ENCODE measurements at places on chromosomes 6 and 20.

- DNase-seq: no peak
These were observed 129.1 kb downstream of the ERMARD start for GRCh38 chr6:169880516-169880915.

DNA sequence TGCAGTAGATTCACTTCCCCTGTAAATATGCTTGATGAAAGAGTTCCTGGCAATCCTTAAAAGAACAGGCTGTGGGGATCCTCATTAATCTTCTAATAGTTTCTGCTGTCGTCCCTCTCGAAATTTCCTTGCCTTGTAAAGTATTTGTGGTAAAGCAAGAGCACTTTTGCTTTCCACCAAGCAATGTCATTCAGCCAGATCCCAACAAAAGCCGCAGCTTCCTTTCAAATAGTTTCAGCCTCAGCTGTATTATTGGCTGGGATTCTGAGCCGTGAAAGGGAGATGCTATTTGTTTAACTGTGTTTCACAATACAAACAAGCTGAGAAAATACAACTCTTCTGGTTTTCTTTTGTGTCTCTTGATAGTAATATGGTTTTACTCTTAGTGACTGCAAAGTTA lies 48.9 kb upstream of the EPHA7 start:
- DNase-seq: no peak

GRCh38 chr6:137767911-137768690 lies 99.0 kb upstream of the TNFAIP3 start:
- DNase-seq: peak; percentile 76

GRCh38 chr6:63353286-63353630 lies 33.5 kb upstream of the LGSN start:
- no peak for DNase-seq

DNA sequence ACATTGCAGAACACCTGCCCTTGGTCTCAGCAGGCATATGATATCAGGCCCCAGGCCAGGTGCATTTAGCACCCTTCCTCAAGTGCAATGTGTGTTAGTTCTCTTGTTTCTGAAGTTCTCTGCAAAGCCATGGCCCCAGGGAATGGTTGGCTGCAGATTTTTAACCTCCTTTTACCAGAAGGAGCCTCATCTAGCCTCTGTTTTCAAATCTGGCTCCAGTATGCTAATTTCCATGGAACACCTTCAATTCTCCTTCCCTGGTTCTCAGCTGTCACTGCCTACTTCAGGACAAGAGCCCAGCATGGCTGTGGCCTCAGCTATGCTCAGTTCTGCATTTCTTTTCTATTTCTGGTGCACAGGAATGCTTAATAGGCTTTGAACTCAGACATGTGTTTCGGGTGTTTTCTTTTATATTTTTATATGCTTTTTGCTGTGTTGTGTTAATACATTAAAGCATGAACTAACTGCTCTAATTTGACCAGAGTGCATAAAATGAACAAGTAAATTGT lies 51.6 kb upstream of the OGFRL1 start:
- DNase-seq: no peak

DNA sequence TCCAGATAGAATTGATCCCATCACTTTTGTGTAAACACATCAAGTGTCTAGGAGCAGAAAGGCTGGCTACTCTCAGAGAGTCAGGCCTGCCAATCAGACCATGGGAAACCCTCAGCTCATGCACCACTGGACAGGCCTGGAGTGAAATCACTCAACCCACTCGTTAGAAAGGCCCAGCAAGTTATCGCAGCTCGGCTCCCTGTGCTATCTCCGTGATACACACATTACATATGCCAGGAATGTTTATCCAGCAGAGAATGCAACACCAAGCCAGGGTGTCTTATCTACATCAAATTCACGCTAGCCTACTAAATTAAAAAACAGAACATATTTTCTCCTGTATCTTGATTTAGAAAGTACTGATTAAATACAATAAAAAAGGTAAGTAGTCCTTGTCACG lies 232.4 kb upstream of the FOXQ1 start:
- DNase-seq: no peak

DNA sequence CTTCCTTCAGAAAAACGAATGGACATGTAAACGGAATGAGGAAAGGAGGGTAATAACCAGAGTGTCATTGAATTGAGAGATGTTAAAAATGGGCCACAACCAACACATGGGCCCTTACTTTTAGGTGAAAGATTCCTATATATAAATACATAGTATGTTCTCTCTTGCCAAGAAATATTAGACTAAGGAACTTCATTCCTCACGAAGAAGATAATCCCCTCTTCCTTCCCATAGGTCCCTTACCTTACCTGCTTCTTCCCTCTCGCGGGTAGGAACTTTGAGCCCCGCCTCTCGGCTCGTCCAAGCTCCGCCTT lies 295 bp upstream of the TBC1D22B start:
- DNase-seq: no peak

DNA sequence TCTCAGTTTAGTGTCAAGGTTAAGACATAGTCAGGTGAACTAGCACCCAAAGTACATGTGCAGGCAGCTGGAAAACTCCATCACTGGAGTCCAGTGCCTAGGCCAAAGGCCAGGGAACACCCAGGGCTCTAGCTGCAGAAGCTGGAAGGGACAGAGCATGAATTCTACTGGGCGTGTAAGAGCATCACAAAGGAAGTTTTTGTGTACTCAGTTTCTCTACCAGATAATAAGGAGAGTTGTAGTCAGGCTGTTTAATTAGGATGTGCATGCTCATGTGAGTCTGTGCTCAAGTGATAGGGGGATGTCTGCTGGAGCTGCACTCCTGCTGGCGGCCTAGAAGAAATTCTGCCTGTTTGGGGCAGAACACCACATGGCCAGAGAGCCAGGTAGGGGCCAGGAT lies 8.1 kb downstream of the L3MBTL1 start:
- DNase-seq: no peak

DNA sequence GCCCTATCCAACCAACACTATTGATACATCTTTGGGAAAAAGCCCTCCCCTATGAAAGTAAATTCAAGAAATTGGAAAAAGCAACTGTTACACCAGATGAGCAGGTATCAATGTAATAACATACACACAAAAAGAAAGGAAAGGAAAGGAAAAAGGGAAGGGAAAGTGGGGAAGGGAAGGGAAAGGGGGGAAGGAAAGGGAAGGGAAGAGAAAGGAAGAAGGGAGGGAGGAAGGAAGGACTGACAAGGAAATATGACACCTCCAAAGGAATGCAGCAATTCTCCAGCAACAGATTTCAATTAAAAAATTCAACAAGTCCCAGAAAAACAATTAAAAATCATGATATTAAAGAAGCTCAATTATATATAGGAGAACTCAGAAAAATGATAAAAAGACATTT lies 176.9 kb upstream of the OPRM1 start:
- no peak for DNase-seq

GRCh38 chr6:18241208-18242038 lies 22.9 kb downstream of the DEK start:
- no peak for DNase-seq

- DNase-seq: no peak
These were observed 1065.0 kb downstream of the EPHA7 start for GRCh38 chr6:92354270-92354829.

DNA sequence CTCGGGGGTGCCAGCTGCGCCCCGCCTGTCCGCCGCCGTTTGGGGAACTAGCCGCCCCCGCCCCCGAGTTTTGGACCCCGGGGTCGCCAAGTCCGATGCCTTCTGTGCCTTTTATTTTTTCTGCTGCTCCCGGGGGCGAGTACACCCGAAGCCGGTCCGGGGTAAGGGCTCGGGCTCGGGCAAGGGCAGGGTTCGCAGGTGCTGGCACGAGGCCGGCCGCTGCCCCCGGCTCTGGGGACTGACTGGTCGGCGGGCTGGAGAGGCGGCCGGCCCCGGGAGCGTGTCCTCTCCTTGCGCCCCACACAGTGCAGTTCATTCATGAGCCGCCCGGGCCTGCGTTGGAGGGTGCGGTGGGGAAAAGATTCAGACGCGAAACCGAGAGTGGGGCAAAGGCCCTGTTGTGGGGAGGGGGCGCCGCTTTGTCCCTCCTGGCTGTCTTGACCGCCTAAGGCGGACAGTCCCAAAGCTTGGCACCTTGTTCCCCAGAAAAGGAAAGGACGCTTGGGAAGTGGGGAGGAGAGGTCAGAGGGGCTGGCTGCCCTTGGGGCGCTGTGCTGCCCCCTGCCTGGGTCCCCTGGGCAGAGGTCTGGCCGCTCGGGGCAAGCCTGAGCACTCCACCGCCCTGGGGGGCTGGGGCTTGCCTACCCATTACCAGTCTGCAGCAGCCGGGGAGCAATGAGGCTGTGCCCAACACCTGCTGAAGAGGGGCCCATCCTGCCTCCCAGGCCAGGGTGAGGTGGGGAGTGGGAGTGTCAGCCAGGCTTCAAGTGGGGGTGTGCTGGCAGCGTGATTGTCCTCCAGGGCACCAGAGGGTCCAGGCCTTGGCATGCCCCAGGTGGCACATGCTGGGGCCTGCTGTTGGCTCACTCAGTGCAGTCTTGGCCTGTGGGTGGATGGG lies 915 bp downstream of the TMEM63B start:
- DNase-seq: peak; percentile 27

GRCh38 chr20:40922865-40923264 lies 105.8 kb upstream of the TOP1 start:
- DNase-seq: no peak

- peak; percentile 11 for DNase-seq
These were observed at the start of gene POPDC3 for GRCh38 chr6:105179244-105180065. Gene POPDC3, minus strand, starts transcription at chr6:105180014. Its CDS starts 18,105 bp downstream, at chr6:105161909.

- no peak for DNase-seq
These were observed 18.6 kb downstream of the FAM83B start for GRCh38 chr6:54865091-54865631.

GRCh38 chr20:38864662-38865061 lies 59.2 kb downstream of the PPP1R16B start:
- no peak for DNase-seq

- DNase-seq: no peak
These were observed 242.9 kb downstream of the TBX18 start for GRCh38 chr6:84521511-84521910.

DNA sequence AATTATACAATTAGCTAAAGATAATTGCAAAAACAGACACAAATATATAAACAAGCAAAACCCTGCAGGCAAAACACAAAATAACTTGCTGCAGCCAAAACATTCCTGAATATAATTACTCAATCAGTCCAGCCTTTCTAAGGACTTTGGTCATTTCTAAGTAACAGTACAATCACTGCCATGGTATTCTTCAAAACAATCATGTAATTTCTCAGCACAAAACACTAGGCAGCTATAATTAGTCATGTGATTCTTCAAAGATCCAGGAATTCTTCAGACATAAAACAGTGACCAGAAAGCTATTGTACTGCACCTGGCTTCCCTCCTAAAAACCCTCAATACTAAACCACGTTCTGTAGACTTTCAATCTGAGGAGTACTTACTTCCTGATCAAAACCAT lies 881.1 kb downstream of the EPHA7 start:
- no peak for DNase-seq

- DNase-seq: no peak
These were observed 8.9 kb upstream of the RFPL4B start for GRCh38 chr6:112338166-112338709.

DNA sequence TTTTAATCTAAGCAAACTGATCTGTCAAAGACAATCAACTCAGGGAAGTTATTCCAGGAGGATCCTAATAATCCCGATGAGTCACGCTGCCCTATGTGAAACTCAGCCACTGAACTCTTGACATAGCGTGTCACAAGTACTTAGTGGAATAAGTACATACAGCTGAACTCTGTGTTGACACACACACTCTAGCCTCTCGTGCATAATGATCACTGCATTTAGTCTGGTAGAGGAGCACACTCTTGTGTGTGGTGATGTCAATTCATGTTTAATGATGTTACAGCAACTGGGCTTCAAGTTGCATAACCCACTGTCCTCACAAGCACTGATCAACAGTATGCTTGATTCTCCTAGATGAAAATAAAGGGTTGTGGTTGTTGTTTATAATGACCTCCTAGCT lies 148.3 kb downstream of the HACE1 start:
- peak; percentile 6 for DNase-seq

- DNase-seq: no peak
These were observed 10.8 kb downstream of the IPCEF1 start for GRCh38 chr6:154345811-154346210.

DNA sequence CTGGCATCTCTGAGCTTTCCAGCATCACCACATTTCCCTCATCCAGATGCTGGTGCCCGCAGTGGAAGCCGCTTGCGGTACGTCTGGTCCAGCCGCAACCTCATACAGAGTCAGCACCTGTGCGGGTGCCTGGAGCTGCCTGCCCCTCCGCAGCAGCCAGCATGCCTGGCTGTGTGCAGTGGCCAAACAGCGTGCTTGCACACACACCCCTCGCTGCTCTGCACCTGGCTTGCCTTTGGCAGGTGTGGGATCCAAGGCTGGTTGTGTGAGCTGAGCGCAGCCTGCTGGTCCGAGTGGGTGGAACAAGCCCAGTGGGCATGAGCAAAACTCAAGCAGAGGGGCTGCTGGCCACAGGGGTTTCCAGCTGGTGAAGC lies 3.1 kb upstream of the HINT3 start:
- no peak for DNase-seq

DNA sequence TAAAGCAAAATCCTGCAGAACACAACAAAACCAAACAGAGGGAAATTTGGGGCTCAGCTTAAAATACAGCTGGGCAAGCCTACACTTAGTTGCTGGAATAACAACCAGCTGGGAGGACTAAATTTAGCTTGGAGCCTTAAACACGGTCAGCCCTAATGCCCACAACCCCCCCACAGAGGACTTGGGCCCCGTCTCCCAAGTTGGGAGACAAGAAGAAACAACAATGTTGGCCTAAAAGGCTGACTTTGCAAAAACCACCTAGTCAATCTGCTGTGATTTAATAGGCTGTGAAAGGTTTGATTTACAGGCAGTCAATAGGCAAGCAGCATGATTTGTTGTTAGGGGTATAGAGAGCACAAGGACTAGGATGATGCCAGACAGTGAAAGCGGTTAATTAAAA lies 40.3 kb upstream of the ARMC2 start:
- DNase-seq: no peak

GRCh38 chr20:496126-496696 lies 33.9 kb upstream of the TBC1D20 start:
- peak; percentile 3 for DNase-seq

- DNase-seq: no peak
These were observed 249.5 kb downstream of the BCKDHB start for GRCh38 chr6:80356000-80356399.

DNA sequence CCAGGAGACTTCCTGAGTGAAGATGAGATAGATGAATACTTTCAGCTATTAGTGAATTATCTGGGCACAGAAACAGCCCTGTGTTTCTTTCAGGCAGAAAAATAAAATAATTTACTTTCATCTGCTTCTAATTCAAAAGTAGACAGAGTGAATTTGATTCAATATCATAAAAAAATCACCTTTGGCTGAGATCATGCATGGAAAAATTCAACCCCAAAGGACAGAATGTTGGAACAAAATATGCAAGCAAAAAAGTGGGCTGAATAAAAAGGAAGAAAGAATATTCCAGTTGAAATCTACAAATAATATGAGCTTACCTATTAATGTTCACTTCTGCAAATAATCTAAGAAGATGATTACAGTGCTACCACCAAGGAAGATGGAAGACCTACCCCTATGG lies 546.9 kb downstream of the TFAP2B start:
- DNase-seq: no peak
